ENCODE measurements at places on chromosomes 2 and 18. TPM values are rescaled to one million over a fixed set of nuclear protein-coding genes. Genes with fewer than 3 reads are reported as not detected.

GRCh38 chr2:234102112-234102511 lies 51.6 kb downstream of the SPP2 start:
- H3K4me1 ChIP-seq: no peaks in the 10 kb centered on the region
- DNase-seq: no peak

DNA sequence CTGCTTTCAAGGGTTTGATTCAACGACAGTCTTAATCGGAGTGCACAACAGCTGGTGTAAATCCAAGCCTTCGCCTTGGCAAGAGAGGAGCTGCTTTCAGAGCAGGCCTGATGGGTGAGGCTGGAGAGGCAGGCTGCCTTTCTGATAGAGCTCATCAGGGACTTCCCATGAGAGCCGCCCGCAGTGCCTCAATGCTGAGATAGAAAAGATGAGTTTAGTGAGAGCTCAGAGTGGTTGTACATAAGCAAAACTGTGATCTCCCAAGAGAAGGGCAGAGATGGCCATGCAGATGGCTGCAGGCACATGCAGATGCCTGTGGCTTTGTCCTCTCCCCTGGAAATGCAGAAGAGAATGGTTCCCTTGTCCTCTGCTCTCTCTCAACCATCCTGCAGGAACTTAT lies 122.1 kb downstream of the ARL4C start:
- no peak overlapping the region for H3K27ac ChIP-seq
- H3K27me3 ChIP-seq: peaks cover 11% of the 10 kb centered on the region
- no peak for DNase-seq

DNA sequence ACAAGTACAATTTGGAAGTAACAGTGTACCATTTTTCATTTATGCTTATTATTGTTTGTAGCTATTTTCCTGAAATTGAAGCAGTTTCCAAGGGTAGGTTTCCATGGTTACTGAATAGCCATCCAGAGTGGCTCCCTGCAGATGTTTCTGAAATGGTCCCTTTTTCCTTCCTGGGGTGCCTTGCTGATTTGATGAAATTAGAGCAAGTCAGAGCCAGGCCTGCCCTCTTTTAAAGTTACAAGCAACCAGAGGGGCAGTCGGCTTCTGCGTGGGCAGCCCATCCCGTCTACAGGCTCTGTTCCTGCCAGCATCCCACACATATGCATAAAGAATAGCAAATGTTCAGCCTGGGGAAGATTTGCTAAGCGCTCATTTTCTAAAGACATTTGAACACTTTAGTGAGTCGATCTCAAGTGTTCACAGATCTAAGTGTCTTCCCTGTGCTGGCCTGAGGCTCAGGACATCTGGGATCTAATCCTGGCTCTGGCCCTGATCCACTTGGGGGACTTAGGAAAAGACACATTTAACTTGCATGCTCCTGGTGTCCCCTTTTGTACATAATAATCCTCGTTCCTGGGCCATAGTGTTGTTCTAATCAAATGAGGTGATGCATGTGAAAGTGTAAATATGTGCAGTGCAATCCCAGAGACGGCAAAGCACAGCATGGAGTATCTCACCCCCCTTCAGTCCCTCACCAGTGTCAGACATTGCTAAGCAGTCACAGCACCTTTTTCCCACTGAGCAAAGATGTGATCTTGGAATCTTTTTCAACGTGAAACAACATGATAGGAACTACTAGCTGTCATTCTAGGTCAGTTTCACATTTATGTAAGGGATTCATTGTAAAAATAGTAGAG lies 92.2 kb downstream of the STPG4 start:
- peak overlapping the region; percentile 99 for H3K27ac ChIP-seq
- H3K4me3 ChIP-seq: no peak overlapping the region
- DNase-seq: no peak
- H3K36me3 ChIP-seq: peaks cover 32% of the 10 kb centered on the region
- peaks cover 84% of the 10 kb centered on the region for H3K4me1 ChIP-seq

DNA sequence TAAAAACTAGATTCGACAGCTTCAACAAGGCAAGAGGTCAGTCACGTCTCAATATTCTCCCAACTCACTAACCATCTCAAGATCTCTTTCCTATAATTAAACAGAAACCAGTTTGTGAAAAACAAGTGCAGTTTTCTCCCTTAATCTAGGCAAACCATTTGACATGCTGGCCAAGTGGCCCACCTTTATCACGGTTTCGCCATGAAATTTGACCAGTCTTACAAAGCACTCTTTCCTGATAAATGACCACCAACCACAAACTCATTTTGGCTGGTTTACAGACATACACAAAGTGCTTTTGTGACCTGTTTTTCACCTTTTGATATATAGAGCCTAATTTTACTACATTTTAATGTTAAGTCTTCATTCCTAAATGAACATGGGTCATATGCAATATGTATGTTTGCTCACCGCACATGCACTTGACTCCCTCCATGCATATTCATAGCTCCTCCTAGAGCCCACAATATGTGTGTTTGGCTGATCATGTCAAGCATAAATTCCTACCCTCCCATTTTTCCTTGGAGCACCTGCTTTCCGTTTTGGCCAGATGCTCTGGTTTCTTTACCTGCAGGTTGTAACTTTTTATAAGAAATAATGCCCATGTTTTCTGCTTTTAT lies 385.1 kb downstream of the RAD51AP2 start:
- DNase-seq: no peak
- H3K27ac ChIP-seq: no peak overlapping the region
- H3K36me3 ChIP-seq: no peaks in the 10 kb centered on the region

NCK2 gene
- total RNA-seq: 20.1 TPM

DNA sequence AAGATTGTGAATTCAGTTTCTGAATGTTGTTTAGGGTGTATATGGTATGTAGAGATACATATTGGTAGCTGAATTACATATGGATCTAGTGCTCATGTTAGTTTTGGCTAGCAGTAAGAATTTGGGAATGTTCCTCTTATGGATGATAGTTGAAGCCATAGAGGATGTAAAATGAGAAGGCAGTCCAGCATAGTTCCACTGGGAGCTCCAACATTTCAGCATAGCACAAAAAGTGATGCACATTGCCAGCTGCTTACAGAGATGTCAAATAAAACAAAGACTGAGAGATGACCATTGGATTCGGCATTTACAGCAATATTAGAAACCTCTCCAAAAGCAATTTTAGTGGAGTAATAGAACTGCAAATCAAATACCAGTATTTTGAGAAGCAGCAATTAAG lies 77.4 kb downstream of the EML4 start:
- no peak for DNase-seq
- no peak overlapping the region for H3K27ac ChIP-seq
- no peak overlapping the region for H3K4me3 ChIP-seq
- H3K36me3 ChIP-seq: peaks cover 10% of the 10 kb centered on the region
